Stimulated activated CD8-positive, alpha-beta memory T cell treated with anti-CD3 and anti-CD28 coated beads, Interleukin-15, amount 100 ng/mL, for 1 hour (primary cell): ENCODE measurements at places on chromosomes 6 and 20.

GRCh38 chr6:109722011-109722410 lies 30.9 kb downstream of the FIG4 start:
- DNase-seq, result no peak

- DNase-seq, result peak; percentile 53
These were observed 109.6 kb downstream of the RTN4IP1 start for GRCh38 chr6:106519460-106520394.

GRCh38 chr20:37984018-37984785 lies 49.1 kb downstream of the TTI1 start:
- no peak for DNase-seq

DNA sequence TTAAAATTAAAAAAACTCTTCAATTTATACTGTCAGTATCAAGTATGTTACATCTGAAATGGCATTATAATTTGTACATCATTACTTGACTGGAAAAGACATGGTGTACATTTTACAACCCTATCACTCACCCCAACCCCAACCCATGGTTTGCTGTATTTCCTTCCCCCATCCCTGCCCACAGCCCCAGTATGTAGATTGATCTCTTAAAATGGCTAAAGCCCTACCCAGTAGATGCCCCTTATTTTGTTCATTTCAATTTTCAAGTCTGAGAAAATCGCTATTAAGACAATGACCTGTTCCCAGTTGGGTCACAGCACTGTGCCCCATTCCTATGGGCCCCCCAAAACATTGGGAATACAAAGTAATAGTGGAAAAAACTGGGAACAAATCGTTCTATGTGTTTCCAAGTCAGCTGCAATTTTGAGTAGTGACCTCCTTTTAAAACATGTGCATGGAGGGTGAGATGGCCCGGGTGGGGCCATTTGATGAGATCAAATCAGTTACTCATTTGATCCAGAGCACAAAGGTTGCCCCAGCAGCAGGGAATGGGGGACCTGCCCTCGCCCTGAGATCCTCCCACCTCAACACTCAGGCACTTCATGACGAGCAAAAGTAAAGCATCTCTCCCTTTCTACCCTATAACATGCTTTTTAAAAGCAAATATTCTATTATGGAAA lies 13.3 kb downstream of the EZR start:
- DNase-seq, result no peak

- no peak for DNase-seq
These were observed 455.1 kb upstream of the HSF2 start for GRCh38 chr6:121944354-121944753.

GRCh38 chr20:4252005-4252404 lies 236.6 kb upstream of the RNF24 start:
- DNase-seq, result no peak

DNA sequence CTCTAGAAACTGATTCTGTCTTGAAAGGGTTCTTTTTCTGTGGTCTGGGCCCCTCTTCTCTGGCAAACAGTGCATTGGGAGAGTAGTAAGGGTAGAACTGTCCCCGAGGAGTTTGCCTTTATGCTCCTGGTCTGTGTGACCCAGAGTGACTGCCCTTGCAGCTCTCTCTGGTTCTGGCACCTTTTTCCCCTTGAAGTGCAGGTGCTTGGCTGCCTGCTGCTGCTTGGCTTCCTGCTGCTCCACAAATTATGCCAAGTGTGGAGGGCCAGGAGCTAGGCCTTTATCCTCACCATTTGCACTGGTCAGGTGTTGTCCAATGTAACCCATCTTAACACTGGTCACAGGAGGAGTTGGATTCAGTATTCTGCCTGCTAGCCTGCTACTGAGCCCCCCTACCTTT lies 11.2 kb downstream of the KIZ start:
- no peak for DNase-seq

DNA sequence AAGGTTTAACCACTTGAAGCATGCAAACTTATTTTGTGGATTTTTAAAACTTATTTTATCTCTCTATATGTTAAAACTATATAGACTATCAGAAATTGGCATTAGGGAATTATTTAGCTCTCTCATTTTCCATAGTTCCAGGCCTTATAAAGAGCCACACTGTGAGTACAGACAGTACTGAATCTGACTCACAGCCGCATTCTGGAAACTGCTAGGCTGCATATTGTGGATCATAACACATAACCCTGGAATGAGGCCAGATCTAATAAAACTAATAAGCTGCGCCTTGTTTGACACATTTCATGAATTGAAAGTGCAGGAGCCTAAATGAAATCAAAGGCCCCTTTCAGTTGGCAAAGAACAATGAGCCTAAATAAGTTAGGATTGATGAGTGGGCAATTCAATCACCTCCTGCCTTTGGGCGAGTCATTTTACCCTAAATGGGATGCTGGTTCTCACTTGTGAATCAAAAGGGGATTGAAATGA lies 308.4 kb downstream of the PACRG start:
- no peak for DNase-seq

DNA sequence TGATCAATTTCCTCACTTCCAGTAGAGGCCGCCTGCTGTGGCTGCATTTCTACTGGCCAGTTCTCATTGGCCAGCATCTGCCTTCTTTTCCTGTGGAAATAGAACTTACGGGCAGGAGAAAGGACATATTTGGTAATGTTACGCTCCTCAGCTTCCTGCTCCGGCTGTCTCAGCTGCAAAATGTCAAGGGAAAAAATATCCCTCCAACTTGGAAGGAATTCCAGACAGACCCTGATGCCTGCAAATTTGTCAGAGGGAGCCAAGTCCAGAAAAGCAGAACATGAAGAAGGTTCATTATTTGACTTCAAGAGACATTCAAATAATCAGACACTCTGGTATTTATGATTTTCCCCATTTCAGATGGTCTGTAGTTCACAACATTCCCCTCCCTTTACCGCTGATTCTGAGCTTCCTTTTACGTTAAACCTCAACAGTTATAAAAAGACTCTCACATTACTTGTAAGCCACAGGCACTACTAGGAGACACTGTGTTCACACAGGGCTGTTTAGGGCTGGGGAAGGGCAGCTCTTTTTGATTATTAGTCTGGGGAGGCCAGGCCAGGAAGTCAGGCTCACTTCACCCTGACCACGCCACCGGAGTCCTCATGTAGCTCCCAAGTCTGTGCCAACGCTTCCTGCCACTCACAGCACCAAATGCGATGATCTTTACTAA lies 179.6 kb upstream of the CCN2 start:
- DNase-seq, result no peak

- no peak for DNase-seq
These were observed 45.6 kb upstream of the ALDH8A1 start for GRCh38 chr6:134995536-134995935.

DNA sequence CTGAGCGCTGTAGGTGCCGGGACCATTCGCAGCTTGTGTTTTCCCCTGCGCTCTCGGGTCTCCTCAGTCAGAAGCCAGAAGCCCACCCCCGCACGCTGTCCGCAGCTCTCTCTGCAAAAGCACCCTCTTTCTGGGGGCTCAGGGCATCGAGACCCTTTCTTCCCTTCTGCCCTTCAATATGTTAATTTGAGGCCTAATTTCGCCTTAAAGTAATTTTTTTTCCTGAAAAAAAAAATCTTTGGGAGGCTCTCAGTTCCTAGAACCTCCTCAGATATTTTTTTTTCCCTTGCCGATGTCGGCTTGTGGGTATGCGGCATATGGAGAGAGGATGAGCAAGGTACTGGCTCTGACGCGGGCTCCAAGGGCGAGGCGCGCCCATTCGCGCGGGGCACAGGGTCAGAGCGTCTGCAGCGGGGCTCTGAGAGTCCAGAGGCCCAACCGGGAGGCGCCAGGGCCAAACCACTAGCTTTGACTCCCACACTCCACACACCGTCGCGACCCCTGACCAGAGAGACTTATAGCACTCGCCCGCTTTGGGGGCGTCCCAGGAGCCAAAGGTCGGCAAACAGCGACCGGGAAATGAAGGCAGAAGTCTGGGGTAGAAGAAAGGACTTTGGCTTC lies 893 bp downstream of the PRDM13 start:
- DNase-seq, result no peak
